Activated T-helper 1 cell treated with anti-CD3 and anti-CD28 coated beads, Interleukin-12 subunit alpha, Interleukin-12 subunit beta, Interleukin-2, Interleukin-4 antibody, amounts not matched to agents 30 ng/mL and 10 ng/mL and 1 ng/mL, durations not matched to agents 14 hours and 24 hours and 36 hours (primary cell): ENCODE measurements at places on chromosomes 3 and 15. TPM values are rescaled to one million over a fixed set of nuclear protein-coding genes. Genes with fewer than 3 reads are reported as not detected.
A peak's percentile ranks its signal among the peaks of the same experiment; 100 is the strongest.

Gene CPNE9
- 0.93 TPM in 1 of 2 replicates, not detected in the other for total RNA-seq

Gene HHATL
- total RNA-seq: not detected in 2 replicates

DNA sequence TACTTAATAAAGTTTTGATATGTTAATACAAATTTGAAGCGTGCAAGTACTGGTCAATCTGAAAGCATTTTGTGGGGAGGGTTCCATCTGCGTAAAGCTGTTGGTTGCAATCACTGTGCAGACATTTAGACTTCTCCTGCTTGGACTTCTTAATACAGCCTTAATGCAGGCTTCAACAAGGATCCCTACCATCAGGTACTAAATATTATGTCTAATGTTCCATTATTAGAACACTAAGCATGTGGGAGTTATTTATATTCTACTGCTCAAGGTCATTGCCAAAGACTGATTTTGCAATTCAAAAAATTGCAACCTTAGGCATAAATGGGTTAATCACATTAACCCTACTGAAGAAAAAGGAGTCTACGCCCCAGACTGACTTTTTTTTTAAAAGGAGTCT is 73.9 kb upstream of the MYO5C start:
- no peak for DNase-seq

DNA sequence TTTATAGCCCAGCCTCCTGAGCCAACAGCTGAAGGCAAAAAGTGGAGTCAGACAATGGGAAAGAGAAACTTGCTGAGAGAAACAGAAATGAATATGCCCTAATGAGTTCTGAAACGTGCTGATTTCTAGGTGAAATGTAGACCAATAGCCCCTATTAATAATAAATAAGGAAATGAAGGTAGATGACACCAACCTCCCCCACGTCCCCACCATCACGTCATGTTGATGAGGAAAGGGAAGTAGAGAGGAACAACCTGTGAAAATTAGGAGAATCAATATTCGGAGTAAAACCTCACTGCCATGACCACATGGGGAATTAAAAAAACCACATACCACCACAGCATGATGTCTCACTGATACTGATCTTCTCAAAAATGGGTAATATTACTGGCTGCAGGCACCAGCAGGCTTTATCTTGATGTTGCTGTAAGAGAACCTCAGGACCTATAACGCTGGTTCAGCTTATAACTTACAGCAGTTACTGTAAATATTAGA is 64.0 kb downstream of the KAT2B start:
- peak; percentile 52 for DNase-seq

DNA sequence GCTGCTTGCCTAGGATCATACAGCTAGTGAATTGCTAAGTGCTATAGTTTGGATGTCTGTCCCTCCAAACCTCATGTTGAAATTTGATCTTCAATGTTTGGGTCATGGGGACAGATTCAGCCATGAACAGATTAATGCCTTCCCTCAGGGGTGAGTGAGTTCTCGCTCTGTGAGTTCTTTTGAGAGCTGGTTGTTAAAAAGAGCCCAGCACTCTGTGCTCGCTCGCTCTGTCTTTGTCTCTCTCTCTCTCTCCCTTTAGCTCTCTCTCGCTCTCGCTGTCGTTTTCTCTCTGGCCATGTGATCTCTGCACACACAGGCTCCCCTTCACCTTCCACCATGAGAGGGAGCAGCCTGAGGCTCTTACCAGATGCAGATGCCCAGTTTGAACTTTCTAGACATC is 14.9 kb downstream of the TRH start:
- no peak for DNase-seq

GRCh38 chr3:52245322-52246263 is at the start of gene PPM1M:
PPM1M (plus strand) TSS chr3:52245759; CDS start chr3:52245825, 66 bp downstream.
- peak; percentile 66 for DNase-seq

- DNase-seq: no peak
Observed at GRCh38 chr3:11475324-11475723, 168.4 kb downstream of the VGLL4 start.

- no peak for DNase-seq
Observed at GRCh38 chr3:67685499-67685898, 31.1 kb upstream of the SUCLG2 start.

DNA sequence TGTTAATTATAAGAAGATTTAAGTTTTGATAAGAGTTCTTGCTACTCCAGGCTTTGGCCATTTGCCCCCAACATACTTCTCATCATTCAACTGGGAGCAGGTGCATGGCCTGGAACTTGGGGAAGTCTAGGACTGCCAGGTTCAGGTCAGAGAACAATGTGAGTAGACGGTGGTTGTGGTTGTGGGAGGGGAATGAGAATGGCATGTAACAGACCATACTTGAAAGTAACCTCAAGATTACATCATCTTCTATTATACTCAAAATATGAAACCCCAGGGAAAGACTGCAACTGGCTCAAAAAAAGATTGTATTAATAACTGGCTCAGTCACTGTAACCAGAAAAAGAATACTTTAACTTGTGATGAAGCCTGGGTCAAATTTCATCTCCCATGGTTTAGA is 364.9 kb upstream of the DPPA4 start:
- DNase-seq: no peak

DNA sequence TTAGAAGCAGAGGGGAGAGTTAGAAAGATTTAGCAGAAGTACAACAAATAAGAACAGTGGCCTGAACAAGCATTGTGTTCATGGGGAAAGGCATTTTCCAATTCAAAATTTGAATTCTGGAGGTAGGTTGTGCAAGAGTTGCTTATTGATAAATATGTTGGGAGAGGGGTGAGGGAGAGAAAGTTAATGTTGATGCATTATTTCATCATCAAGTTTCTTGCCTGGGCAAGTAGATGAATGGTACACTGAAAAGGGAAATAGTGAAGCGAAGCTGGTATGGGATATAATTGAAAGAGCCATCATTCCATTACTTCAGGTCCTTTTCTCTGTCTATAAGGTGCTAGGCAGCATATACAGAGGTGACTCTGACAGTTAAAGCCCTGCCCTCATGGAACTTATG is 288.9 kb upstream of the GBE1 start:
- no peak for DNase-seq

DNA sequence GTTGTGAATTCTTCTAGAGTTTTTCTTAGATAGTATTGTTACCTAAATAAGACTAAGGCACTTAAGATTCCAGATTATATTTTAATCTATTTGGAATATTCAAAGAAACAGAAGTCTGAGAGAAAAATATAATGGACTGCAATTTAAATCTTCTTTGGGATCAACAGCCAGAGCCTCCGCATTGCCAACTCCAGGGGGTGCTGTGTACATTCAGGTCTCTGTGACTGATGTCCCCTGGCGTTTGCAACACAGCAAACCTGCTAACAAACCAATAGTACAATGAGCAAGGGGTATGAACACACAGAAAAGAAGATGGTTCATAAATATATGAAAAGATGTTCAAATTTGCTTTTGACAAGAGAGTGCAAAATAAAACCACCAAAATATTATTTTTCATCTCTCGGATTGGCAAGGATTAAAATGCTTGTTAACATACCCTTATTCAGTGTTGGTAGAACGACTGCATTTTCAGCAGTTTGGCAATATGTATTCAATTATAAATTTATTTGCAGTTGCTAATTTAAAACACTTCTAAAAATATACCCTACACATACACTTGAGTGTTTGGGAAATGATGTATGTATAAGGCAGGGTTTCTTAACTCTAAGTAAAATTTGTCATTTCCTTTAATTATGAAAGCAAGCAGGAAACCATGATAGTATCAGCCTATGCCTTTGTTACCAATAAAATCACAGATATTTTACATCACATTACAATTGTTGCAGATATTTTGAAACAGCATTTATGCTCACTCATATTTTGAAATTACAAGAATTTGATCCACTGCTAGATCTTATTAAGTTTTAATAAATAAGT is 16.1 kb upstream of the TM4SF1 start:
- DNase-seq: peak; percentile 12

- no peak for DNase-seq
Observed at GRCh38 chr15:45849136-45849535, 214.3 kb downstream of the SQOR start.

GRCh38 chr3:49602877-49603411 is 48.7 kb downstream of the BSN start:
- DNase-seq: peak; percentile 48

Gene IMPG2
- total RNA-seq: 0.05 and 0.13 TPM in 2 replicates

DNA sequence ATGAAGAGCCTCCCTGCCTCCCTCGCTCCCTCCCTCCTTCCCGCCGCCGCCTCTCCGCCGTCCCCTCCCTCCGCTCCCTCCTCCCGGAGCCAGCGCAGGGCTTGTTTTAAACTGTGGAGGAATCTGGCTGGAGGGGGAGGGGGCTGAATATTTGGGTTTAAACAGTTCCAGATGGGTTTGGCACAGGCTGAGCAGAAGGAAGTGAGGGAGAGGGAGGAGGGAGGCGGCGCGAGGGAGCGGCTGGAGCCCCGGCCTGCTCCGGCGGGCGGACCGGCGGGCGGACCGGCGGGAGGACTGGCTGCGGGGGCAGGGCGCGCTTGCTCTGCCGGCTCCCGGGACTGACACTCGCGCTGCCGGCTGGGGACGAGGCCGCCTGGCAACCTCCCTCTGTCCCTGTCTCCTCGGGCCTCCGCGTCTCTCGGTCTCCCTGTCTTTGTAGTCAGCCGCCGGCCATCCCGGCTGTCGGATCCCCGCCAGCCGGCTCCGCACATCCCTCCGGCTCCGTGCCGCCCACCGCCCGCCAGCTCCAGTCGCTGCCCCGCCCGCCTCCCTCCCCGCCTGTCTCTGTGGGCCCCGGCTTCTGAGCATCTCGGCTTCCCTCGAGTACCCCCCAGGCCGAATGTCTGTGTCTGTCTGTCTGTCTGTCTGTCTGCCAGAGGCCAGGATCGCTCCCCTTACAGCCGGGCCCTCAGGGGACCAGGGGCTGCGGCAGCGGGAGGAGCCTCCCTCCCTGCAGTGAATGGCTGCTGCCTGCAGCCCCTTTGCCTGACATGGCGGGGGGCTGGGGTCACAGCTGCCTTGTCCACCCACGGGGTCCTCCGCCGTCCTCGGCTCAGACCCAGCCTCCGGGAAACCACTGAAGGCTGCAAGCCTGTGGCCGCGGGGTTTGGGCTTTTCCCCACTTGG is 7.6 kb downstream of the EPHB3 start:
- DNase-seq: no peak

DNA sequence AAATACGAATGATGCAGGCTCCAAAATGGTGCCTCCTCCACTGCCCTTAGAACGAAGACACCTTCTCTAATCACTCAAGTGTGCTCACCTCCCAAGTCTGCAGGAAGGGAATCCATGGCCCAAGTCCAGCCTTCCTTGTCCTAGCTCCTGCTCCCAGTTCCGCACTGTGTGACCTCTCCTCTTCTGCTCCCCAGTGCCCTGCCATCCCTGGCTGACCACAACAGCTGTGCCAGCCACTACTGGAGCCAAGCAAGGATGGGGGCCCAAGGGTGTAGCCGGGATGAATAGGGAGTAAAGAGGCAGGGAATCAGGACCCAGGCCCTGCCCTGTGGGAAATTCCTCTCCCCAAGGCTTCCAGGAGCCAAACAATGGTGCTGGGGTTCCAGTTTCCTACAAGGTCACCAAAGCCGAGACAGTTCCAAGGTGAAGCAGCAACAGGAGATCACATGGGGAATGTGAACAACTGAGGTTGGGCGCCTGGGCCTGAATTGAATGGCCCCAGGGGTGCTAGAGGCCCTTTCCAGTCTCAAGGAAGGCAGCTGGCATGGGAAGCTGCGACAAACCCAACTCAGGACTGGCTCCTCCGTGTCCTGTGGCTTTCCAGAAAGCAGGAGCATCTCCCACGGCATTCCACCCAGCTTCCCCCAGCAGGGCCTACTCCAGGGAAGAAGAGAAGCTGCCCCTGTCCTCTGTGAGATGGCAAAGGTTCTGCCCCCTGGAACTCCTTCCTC is 20.2 kb downstream of the SEMA7A start:
- no peak for DNase-seq

- DNase-seq: no peak
Observed at GRCh38 chr3:29181872-29182271, 99.0 kb upstream of the RBMS3 start.

- DNase-seq: no peak
Observed at GRCh38 chr3:143100451-143100850, 19.1 kb upstream of the CHST2 start.

- no peak for DNase-seq
Observed at GRCh38 chr3:105860641-105861040, 8.2 kb downstream of the CBLB start.

GRCh38 chr3:185653949-185654757 is 68.1 kb downstream of the SENP2 start:
- no peak for DNase-seq

GRCh38 chr3:157311633-157312375 is 124.8 kb upstream of the PTX3 start:
- DNase-seq: no peak

Gene NMB
- 3.0 and 3.5 TPM in 2 replicates for total RNA-seq

DNA sequence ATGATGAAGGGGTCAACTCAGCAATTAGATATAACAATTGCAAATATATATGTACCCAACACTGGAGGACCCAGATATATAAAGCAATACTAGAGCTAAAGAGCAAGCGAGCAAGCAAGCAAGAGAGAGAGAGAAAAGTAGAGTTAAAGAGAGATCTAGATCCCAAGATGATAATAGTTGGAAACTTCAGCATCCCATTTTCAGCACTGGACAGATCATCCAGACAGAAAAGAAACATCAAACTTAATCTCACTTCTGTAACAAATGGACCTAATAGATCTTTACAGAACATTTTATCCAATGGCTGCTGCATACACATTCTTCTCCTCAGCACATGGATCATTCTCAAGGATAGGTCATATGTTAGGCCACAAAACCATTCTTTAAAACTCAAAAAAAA is 23.2 kb downstream of the PEAK1 start:
- no peak for DNase-seq

Gene MRPL3
- 166 and 175 TPM in 2 replicates for total RNA-seq

DNA sequence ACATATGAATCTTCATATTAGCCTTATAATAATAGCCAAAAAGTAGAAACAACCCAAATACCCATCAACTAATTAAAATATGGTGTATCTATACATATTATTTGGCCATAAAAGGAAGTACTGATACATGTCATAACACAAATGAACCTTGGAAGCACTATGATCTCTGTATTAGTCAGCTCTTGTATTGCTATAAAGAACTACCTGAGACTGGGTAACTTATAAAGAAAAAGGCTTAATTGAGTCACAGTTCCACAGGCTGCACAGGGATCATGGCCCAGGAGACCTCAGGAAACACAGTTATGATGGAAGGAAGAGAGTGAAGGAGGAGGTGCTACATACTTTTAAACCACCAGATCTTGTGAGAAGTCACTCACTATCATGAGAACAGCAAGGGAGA is 16.0 kb upstream of the CCR2 start:
- no peak for DNase-seq

GRCh38 chr15:99113547-99114271 is 8.8 kb downstream of the SYNM start:
- no peak for DNase-seq

GRCh38 chr3:50396502-50396901 is 37.2 kb upstream of the TMEM115 start:
- DNase-seq: no peak

Gene UCN2
- total RNA-seq: 0.21 TPM in 1 of 2 replicates, not detected in the other

DNA sequence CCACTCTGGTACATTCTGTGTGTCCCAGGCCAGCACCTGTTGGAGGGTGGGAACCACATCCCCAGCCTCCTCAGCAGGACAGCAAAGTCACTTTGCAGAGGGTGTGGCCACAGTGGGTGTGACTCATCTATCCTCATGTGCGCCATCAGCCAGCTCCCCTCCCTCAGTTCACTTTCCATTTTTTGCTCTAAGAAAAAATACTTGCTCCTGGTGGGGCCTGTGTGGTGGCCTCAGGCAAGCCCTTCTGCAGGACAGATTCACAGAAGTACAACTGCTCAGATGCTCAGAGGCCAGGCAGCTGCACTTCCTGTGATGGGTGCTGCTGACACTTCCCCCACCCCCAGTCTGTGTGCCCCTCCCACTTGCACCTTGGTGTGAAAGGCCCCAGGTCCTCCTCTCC is 78.3 kb upstream of the ALDH1L1 start:
- DNase-seq: no peak

Gene PLSCR2
- total RNA-seq: not detected in 2 replicates

- DNase-seq: no peak
Observed at GRCh38 chr15:57319226-57319918, 56.9 kb upstream of the CGNL1 start.

Gene FOXB1
- 1.2 and 1.3 TPM in 2 replicates for total RNA-seq
